Right hindlimb (tissue), 1 donor: ENCODE measurements at places on chromosomes 7 and 10.

DNA sequence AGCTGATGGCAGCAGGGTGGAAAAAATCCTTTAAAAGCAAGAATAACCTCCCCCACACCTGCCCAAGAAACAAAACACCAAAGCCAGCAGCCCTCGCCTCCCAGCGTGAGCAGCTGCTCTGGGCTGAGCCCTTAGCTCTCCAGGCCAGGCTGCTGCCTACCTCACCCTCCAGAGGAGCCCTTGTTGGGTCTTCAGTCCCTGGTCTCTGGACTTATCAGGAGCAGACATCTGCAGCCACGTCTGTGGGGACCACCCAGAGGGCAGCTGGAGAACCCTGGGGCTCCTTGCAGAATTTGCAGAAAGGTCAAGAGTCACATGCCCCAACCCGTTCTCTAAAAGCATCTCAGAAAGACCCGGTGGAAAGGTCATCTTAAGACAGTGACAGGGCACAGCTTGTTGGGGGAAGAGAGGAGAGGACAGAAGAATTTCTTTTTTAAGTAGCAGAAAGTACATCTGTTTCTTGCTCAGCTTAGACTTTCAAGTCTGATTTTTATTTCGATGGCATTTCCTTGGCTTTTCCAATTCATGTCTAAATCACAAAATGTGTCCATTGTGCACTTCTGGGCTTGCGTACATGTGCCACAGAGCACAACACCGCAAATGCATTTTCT lies 425.7 kb upstream of the NFE2L3 start:
- DNase-seq = no peak

GRCh38 chr10:944034-944831 lies 12.7 kb upstream of the LARP4B start:
- DNase-seq = peak; percentile 34

- DNase-seq = no peak
These were observed 17.6 kb upstream of the ORC5 start for GRCh38 chr7:104225451-104225850.

- no peak for DNase-seq
These were observed 61.9 kb downstream of the TMEM26 start for GRCh38 chr10:61391281-61391680.

DNA sequence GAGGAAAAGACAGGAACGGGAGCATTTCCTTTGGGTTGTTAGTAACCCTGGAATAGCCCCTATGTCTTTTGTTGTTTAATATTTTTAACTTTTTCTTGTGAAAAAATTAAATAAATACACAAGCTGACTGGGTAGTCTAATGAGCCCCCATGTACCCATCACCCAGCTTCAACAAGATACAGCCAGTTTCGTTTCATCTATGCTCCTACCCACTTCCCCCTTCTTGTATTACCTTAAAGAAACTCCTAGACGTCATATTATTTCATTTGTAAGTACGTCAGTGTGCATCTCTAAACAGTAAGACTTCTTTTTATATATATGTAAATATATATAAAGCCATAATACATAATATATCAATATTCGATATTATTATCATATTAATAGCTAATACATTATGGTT lies 42.8 kb upstream of the NUB1 start:
- DNase-seq = no peak

DNA sequence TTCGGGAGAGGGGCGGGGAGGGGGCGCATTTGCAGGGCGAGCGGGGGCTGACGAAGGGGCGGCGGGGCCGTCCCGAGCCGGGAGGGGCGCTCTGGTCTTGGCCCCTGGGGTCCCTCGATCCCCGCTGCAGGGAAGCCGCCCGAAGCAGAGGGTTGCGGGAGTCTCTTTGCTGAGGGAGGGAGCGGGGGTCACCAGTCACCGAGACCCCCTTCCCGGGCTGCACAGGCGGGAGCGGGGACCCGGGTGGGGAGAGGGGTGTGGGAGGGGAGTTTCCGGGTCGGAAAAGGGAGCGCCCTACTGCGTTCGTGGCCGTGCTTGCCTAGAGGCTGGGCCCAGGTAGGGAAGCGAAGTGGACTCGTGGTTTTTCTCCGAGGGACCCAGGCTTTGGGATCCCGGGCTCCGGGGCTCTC lies 422 bp downstream of the AP1S1 start:
- DNase-seq = no peak

GRCh38 chr10:43134126-43134905 lies 3.9 kb upstream of the CSGALNACT2 start:
- no peak for DNase-seq

- DNase-seq = no peak
These were observed 32.5 kb upstream of the TRUB1 start for GRCh38 chr10:114905450-114905849.
